NCI-H226 (cell line): ENCODE measurements at places on chromosomes 7 and 10.

DNA sequence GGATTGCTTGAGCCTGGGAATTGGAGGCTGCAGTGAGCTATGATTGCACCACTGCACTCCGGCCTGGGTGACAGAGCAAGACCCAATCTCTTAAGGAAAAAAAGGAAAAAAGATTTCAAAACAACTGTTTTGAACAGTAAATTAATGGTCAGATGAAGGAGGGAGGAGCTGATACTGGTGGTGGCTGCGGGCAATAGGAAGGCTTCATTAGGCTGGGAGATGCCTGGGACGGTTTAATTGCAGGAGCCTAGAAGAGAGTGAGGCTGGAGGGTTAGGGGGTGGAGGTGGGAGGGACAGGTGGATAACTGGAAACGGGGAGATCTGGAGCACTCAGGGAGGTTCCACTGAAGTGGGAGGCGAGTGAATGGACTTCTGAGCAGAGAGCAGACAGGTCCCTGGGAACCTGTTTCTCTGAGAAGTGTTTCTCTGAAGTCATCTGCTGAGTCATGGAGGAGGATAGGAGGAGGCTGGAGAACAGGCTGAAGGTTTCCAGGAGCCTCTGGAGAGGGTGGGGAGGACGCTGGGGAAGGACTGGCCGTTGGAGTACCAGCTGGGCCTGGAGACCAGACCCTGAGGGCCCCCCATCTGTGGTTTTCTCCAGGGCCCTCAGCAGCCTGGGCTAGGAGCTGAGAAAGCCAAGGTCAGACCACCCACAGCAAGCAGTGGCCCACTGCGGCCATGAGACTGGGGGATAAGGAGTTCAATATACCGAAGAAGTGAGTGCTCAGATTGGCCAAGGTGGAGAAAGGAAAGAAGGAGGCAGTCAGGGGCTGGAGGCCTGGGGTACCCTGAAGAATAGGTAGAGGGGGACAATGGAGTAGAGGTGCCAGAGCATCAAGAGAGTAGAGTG is 14.4 kb upstream of the YWHAG start:
- peak; percentile 80 for DNase-seq

DNA sequence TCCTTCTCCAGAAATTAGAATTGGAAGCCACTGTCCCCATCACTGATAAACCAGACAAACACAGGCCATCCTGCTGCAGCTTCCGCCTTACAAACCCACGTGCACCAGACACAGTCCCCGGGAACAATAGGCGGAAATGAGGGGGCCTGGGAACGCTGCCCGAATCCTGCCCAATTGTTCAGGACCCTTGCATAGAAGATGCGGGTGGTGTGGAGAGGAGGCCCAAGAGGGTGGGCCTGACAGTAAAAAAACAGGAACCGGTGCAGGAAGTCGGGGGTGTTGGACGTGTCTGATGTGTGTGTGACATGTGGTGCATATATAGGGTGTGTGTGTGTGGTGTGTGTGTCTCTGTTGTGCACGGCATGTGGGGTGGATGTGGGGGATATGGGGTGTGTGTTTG is 26.5 kb upstream of the CHST15 start:
- no peak for DNase-seq

DNA sequence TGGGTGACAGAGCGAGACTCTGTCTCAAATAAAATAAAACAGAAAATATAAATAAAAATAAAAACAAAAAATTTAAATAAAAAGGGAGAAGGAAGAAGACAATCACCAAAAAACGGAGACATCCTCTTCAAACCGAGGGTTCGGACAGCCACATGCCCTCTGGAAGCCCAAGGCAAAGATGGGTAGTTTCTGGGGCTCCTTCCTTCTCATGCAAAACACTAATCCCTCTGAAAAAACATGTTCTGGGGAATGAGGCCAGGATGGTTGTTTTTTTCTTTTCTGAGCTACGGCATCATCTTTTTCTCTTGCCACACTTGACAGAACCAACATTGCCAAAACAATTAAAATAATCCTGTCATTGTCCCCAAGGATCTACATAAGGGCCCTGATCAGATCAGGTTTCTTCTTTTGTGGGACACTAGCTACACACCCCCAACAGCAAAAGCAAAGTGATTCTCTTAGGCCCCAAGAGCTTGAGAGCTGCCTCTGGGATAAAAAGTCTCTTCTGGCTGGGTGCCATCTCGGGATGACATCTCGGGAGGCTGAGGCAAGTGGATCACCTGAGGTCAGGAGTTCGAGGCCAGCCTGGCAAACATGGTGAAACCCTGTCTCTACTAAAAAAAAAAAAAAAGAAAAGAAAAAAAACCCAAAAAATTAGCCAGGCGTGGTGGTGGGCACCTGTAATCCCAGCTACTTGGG is 14.2 kb upstream of the POR start:
- DNase-seq = no peak

DNA sequence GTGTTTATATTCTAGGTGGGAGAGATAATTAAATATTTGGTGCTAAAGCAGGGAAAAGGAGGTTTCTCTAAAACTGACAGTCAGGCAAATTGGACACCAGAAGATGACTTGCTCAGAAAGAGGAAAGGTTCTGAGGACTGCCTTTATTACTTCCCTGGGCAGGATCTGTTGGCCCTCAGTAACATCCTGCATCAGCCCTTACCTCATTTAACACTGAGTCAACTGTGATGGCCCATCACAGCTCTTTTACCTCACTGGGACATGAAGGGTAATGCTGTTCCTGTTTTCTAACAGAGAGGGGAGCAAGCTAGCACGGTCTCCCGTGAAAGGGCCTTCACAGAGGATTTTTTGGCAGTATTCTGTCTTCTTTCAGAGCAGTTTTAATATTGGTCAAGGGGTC is 12.0 kb downstream of the PPP1R17 start:
- DNase-seq = no peak

GRCh38 chr7:28558236-28558635 is 145.9 kb downstream of the CREB5 start:
- no peak for DNase-seq

DNA sequence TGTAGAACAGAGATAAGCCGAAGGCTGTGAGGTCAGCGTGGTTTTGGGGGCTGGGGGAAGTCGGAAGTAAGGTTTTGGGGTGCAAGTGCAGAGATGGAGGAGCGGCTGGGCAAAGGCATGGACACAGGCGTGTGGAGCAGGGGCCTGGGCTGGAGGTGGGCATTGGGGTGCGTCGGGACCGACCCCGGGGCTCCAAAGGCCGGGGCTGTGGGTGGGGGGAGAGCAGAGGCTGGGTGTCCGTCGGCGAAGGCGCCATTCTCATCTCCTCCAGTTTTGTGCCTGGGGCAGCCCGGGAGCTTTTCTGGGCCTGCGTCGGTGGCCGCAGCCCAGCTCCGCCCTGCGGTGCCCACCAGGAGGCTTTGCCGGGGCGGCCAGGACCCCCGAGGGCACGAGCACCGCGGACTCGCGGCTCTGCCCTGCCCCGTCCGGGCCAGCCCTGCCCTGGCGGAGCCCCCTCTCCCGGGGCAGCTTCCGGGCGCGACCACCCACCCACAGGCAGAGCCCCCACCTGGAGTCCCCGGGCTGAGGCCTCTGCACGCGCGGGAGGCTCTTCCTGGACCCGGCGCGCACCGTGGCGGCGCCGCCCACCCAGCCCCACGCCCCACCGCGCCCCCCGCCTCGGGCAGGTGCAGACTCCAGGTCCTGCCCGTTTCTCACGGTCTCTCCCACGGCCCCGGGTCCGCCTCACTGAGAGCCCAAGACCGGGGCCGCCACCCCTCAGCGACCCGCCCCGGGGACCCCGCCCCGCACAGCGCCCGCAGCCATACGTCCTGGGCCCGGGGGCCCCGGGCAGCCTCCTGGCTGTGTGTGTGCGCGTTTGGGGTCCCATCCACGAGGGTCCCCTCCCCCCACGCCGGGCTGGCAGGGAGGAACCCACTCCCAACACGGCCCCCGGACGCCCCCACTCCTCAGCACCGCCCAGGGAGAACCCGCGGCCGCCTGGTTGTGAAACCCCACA is 7.7 kb upstream of the SCART1 start:
- DNase-seq = no peak

GRCh38 chr10:55734112-55734511 is 626.9 kb downstream of the ZWINT start:
- no peak for DNase-seq

DNA sequence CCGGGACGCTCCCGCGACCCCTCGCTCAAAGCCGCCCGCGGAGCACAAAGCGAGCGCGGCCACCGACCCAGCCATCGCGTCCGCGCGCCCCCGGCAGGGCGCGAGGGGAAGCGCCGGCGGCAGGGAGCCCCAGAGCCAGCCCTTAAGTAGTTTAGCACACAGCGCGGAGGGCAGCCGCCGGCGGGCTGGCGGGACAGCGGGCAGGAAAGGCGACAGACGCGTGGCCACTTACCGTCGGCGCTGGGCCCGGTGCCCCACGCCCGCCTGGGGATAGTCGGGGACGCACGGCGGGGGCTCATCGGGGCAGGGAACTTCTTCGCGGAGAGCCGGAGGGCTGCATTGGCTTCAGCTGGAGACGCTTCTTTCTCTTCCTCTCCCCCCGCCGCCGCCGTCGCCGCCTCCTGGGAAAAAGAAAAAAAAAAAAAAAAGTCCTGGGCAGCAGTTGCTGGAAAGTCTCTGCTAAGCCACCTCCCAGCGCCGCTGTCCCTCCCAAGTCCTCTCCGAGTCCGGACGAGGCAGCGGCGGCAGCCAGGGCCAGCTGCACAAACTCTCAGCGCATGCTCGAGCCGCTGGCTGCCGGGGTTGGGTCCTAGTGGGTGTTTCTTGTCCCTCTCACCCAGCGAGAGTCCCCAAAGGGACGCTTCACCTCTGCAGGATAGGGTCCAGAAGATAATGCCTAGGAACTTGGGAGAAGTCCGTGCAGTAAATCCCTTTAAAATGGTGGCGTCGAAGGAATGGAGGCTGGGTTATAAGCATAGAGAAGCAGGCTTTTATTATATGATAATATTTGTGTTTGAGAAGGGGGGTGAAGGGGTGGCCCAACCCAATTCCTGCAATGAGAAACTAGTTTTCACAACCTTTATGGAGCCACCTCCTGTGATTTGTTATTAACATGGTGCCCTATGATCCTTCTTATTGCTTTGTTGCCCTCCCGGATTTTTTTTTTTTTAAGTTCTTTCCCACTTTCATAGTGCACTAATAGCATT is at the start of gene TSPAN12:
TSS of gene TSPAN12 (minus strand) at position 557 of the 986 bp plus-strand sequence. CDS start 1,381 bp downstream, outside the sequence.
- DNase-seq = peak; percentile 13

DNA sequence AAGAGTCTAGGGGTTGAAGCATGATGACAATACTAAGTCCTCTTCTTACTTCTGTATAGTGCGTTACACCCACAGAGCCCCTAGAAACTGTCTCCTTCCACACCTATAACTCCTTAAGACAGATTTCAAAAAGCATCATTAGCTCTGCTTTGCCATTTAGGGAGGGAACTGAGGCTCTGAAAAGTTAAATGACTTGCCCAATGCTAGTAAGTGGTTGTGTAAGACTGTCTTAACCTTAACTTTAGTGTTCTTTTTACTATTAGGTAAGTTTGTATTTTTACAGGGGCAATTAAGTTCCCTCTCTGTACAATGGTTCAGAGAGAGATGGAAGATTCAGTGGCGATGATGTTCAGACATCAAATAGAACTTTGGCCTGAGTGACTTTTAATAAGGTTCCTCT is 72.7 kb upstream of the ASAH2 start:
- DNase-seq = no peak

GRCh38 chr10:110304394-110304779 is 333 bp downstream of the SMNDC1 start:
- no peak for DNase-seq

- no peak for DNase-seq
These were observed 23.6 kb upstream of the CD36 start for GRCh38 chr7:80614851-80615271.

DNA sequence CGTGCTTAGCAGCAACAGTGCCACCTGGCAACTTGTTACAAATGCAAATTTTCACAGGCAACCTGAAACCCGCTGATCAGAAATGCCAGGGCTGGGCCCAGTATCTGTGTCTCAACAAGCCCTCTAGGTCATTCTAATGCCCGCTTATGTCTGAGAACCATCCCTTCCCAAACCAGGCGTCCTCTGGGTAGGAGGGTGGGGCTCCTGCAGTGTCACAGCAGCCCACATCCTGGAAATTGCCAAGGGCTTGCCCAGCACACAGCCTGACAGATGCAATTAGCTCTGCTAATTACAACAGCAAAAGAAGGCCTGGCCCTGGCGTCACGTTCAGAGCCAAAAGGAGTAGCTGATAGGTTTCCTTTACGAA is 15.9 kb downstream of the ITPRIP start:
- no peak for DNase-seq

DNA sequence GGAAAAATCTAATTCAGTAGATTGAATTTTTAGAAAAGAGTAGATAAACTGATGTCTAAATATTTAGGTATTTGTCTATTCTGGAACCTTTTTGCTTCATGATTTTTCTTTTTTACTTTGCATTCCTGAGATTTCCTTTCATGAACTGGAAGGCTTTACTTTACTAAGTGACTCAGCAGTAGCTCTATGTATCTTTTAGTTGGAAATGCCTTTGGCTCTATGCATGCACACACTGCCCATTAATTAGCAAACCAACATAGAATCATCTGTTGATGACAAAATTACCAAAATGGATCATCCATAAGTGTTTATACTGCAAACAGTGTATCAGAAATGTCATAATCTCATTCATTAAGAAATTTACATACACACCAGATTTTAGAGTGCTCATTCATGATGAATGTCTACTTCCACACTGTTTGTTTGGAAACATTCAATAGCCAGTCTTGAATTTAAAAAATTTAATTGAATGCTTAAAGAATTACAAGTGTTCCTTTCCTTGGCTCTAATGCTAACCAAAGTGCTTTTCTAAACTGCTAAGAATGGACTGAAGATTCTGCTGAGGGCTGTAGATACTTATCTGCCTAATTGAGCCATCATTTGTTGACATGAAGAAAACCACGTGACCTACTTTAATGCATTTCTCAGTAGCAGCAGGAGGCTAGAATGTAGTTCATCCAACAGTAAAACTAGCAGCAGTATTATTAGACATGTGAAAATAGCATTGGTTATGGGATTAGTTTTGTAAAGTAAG is 282.0 kb downstream of the ADK start:
- peak; percentile 54 for DNase-seq

GRCh38 chr10:13684252-13684791 is 97.6 kb downstream of the PRPF18 start:
- no peak for DNase-seq

- DNase-seq = no peak
These were observed 10.3 kb upstream of the PPP2R2D start for GRCh38 chr10:131890276-131891195.

GRCh38 chr10:83871187-83872081 is 267.9 kb upstream of the GHITM start:
- DNase-seq = peak; percentile 14

GRCh38 chr7:29443552-29443951 is 120.1 kb upstream of the PRR15 start:
- no peak for DNase-seq

DNA sequence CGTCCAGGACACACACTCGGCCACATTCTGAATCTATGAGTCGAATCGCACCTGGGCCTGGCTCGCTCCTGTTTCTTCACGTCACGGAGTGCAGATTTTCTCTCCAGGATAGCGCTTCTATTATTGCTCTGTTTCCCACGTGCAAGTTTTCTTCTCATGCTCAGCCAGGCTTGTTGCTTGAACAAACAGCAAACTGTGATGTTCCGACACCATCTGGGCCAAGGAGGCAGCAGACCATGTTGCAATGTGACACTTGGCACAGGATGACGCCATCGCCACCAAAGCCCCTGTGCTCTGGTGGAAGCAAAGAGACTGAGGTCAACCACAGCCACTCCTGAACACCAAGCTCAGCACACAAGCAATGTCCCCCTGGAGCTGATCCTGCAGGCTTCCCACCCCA is 507.1 kb upstream of the ADARB2 start:
- no peak for DNase-seq
